ENCODE measurements at places on chromosomes 16 and 17.
A peak's percentile ranks its signal among the peaks of the same experiment; 100 is the strongest.

DNA sequence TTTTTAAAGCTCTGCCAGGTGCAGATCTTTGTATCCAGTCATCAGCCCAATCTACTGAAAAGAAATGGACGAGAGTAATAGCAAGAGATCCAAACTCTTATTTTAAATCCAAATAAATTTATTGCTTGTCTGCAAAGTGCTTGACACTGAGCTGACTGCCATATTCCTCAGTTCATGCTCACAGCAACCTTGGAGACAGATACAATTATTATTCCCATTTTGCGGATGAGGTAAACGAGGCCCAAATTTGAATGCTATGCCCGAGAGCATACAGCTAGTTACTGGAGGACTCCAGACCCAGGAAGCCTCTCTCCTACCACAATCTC is 620 bp downstream of the NOB1 start:
- no peak for DNase-seq

GRCh38 chr16:7585705-7586104 is 253.1 kb downstream of the RBFOX1 start:
- no peak for DNase-seq

DNA sequence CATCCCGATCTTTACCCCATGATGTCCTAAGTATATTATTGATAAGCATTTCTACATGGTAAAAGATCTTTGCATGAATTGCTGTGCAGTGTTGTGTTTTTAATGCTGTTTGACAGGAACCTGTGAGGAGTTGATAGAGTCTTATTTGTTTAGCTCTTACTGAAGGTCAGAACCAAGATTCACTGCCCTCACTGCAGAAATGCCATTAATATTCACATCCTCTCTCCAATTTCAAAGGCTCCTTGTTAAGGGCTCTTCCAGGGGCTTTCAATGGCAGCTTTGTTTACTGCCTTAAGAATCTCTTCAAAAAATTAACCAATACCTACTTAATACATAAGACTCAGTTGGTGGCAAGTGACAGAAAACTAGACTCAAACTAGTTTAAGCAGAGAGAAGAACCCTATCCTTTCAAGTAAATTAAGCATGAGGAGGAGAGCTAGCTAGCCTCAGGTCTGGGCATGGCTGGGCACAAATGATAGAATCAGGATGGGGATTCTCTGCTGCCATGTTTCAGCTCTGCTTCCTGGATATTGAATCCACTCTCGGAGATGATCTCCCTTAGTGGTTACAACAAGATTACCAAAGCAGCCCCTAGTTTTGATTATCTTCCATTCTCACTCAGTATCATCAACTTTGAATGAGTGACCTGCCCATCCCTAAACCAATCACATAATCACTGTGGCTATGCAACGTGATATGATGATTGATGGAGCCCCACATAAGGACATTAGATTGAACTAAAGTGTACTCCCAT is 311.8 kb downstream of the CDH11 start:
- DNase-seq, result no peak

GRCh38 chr16:12062343-12063003 is 85.9 kb downstream of the SNX29 start:
- DNase-seq, result peak; percentile 87

DNA sequence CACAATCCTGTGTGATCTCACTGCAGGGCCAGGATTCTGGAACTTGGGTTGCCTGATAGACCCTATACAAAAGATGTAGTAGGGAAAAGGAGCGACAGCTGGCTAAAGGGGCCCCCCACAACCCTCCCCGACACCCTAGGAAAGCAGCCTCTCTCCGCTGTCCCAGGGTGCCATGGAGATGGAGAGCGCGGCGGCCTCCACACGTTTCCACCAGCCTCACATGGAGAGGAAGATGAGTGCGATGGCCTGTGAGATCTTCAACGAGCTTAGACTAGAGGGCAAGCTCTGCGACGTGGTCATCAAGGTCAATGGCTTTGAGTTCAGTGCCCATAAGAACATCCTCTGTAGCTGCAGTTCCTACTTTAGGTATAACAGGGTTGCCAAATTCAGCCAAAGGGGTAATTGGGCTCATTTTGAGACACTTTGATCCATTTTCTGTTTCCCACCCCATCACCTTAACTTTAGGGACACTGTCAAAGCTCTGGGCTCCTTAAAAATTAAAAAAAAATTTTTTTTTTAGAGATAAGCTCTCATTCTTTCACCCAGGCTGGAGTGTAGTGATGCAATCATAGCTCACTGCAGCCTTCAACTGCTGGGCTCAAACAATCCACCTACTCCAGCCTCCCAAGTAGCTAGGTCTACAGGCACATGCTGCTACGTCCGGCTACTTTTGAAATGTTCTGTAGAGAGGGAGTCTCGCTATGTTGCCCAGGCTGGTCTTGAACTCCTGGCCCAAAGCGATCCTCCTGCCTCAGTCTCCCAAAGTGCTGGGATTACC is at the start of gene KLHL10:
KLHL10 (plus strand) TSS at position 65 of the 778 bp plus-strand sequence; CDS start at position 173, 108 bp downstream.
- no peak for DNase-seq

DNA sequence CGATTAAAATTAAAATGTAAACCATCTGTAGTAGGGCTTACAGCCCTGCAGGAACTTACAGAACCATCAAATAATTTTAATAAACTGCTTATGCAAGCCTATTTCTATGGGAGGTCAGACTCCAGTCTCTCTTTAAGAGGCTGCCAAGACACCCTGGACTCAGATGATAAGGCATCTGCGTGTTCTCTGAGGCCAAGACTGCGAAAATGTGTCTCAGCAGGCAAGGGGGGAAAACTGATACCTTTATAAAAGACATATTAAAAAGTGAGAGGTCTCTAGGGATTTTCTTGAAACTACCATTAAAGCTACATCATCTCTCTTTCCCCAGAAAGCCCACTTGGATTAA is 32.2 kb downstream of the MPHOSPH6 start:
- DNase-seq, result no peak

Data from fibroblast of lung (primary cell).